CD14-positive monocyte (primary cell): ENCODE measurements at places on chromosomes 2 and 18.
A peak's percentile ranks its signal among the peaks of the same experiment; 100 is the strongest.

DNA sequence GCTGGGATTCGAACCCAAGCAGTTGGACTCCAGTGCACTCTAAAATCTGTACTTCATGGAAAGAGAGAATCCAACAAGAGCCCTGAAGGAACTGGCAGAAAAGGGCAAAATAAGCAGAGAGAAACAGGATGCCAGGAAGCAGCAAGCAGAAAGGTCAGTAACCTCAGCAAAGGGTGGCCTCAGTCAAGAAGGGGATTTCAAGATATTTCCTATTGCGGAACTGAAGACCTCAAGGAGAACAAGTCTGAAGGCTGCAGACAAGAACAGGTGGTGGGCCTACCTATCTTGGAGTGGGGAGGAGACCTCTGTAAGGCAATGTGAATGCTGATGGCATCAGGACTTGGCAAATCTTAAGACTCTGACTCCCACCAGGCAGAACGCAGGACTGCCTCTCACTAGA lies 20.1 kb upstream of the MREG start:
- no peak for DNase-seq

- DNase-seq, result peak; percentile 16
These were observed 69.1 kb upstream of the AMMECR1L start for GRCh38 chr2:127954857-127955256.

DNA sequence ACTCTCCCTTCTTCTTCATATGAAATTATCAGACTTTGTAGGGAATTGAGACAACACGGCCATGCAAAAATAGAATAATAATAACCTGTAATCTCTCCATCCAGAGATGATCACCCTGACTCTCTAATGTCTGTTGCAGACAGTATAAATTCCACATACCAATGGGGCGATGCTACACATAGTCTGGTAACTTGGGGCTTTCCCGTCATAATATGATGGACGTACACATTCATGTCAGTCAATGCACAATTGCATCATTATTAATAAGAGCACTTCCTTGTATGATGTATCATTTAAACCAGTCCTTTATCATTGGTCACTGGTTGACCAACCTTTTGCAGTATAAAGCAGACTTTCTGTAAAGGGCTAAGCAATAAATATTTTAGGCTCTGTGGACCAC lies 39.5 kb upstream of the SCLY start:
- DNase-seq, result no peak

DNA sequence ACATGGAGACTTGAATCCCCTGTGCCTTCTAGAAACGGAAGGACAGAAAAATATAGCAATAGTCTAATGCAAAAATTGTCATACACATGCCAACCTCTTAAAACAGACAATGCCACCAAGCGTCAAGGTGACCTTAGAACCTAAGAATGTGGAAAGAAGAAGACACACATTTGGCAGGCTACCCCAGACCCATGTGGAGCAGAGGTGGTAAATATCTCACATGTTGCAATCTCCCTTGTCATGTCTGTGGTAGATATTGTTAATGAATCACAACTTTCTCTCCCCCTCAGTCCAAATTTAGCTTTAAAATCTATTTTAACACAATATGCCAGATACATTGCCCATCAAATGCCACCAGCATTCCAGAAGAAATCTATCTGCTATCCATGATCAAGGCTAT lies 137.4 kb downstream of the HNMT start:
- DNase-seq, result no peak

DNA sequence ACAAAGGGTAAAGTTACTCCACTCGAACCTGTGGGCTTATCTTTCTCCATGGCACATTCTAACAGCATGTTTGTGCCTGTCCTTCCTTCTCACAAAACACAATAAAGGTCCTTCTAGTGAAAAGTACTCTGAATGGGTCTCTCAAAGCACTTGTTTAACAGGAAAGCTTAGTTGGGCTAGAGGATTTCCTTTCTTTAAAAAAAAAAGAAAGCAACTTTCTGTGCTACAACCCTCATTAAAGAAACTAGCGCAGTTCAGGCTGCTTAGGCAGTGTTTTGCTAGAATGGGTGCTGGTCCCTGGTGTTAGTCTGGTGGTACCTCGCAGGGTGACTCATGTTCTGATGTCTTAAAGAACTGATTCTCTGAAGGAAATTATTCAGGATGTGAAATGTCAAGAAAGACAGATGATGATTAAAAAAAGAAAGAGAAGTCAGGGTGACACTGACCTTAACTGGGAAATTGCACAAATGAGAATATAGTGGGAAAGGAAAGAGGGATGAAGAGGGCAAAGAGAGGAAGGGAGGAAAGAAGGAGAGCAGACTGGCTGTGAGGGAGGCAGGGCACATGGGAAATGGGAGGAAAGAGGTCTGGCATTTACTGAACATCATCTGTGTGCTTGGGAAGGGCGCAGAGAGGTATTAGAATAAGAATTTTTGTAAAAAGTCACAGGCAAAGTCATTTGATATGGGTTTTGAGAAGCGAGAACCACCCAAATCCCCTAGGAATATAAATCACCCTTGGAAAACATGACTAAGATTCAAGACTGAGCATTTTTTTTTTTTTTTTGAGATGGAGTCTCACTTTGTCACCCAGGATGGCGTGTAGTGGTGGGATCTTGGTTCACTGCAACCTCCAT lies 74.9 kb downstream of the ATP8B1 start:
- peak; percentile 39 for DNase-seq

DNA sequence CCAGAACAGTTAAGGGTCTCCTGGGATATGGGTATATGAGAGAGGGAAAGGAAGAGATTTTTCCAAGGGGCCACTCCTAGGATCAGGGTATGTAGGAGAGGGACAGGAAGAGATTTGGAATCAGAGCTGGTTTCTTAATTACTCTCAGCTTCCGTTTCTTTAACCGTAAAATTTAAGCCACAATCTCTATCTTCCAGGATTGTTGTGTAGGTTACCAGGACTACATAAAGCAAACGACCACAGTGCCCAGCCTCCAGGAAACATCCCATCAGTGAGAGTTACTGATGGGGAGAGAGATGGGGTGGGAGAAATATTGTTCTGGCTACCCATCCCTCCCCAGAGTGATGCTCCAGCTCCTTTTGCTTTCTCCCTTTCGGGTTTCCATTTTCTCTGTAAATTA lies 114.6 kb upstream of the THUMPD2 start:
- DNase-seq, result no peak

GRCh38 chr2:133431289-133431688 lies 137.0 kb downstream of the NCKAP5 start:
- no peak for DNase-seq

GRCh38 chr2:42856106-42856860 lies 63.9 kb upstream of the HAAO start:
- no peak for DNase-seq

GRCh38 chr2:109352898-109353689 lies 224.1 kb downstream of the SH3RF3 start:
- no peak for DNase-seq

- no peak for DNase-seq
These were observed 39.4 kb downstream of the MYOM1 start for GRCh38 chr18:3180325-3180724.

DNA sequence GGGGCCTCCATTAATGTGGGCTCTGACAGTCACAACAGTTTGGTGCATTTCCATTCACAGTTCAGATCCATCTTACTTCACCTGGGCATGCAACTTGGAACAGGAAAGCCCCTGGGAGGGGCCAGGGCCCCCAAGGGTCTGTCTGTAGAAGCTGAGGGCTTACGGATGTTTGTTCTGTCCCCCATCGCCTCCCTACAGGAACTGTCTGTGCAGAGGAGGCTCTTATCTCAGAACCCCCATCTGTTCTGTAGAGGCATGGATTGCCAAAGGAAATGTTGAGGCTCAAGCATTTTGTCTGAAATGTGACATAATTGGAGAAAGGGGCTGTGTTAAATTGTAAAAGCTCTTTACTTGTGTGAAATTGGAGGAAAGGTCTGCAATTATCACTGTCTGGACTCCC lies 334.3 kb downstream of the CLIP4 start:
- no peak for DNase-seq

DNA sequence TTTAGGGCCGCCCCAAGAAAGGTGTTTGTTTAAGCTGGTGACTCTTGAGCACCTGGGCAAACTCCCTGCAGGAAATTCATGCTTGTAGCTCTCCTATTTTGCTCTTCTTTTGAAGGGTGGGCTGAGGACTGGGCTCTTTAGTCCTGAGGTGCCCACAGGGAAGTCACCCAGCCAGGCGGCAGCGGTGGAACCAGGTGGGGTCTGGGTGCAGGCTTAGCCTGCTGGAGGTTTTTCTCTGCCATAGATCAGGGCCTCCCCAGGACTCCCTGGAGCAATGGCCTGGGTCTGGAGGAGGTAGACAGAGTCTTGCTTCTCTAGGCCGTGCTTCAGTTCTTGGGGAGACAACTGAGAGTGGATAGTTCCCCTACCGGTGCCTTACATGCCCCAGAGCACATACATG lies 99.9 kb downstream of the CLIP4 start:
- DNase-seq, result no peak

- no peak for DNase-seq
These were observed 12.4 kb upstream of the NBEAL1 start for GRCh38 chr2:203002054-203002821.

DNA sequence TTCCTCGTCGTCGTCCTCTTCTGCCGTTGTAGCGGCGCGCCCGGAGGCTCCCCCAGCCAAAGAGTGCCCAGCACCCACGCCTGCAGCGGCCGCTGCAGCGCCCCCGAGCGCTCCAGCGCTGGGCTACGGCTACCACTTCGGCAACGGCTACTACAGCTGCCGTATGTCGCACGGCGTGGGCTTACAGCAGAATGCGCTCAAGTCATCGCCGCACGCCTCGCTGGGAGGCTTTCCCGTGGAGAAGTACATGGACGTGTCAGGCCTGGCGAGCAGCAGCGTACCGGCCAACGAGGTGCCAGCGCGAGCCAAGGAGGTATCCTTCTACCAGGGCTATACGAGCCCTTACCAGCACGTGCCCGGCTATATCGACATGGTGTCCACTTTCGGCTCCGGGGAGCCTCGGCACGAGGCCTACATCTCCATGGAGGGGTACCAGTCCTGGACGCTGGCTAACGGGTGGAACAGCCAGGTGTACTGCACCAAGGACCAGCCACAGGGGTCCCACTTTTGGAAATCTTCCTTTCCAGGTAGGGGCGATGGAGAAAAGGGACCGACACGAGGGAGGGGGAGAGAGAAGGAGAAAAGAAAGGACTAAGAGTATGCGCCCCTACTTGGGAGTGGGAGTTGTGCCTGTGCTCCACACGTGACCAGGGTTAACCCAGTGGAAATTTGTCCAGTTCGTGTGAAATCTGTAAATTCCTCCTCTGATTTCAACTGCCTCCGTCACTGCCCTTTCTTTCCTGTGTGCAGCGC lies 800 bp downstream of the HOXD13 start:
- no peak for DNase-seq

DNA sequence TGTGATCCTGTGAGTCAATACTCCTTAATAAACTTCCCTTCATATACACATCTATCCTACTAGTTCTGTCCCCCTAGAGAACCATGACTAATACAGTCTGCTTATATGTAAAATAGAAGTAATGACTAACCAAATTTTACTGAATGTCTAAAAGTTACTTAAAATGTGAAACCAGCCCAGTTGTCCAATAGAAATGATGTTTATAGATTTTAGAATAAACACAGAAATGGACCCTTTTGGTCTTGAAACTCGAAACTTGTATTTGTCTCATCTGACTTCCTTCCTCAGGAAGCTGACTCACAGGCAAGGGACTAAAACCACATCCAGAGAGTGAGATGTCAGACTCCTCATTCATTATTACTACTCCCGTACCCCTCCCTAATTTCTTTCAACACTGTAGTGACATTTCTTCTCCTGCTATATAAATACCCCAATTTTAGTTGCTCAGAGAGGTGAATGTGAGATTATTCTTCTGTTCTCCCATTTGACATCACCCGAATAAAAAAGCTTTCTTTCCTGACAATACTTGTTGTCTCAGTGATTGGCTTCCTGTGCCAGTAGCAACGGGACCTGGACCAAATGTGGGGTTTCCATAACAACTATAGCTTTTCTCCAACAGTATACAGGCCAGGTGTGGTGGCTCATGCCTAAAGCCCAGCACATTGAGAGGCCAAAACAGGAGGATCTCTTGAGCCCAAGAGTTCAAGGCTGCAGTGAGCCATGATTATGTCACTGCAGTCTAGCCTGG lies 486.0 kb downstream of the ERBB4 start:
- DNase-seq, result no peak
